Lung (tissue), 17 donors: ENCODE measurements at places on chromosomes 7 and 10. TPM values are rescaled to one million over a fixed set of nuclear protein-coding genes. Genes with fewer than 3 reads are reported as not detected.

SPACDR gene
- total RNA-seq = 0.83 TPM

UNC5B gene
- total RNA-seq = 9.5 TPM

TBC1D12 gene
- 29.0 TPM for total RNA-seq

PNLIPRP3 gene
- not detected for total RNA-seq

APBB1IP gene
- 12.2 TPM for total RNA-seq

DNA sequence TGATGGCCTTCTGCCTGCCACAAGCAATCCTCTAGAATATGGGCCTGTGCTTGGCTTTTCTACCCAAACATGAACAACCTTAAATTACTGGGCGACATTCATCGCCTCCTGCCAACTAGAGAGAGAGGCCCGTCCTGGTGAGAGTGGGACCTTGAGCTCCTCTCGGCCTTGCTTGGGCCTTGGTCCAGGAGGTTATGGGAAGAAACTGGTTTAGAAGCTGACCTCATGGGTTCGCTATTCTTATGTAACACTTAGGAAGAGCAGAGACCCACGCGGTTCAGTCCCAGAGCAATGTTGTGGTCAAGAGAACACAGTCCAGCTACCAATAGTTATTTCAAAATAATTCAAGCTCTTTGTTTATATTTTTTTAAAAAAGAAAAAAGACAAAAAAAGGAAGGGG lies 176.3 kb upstream of the ZNF32 start:
- no peak for DNase-seq

DNA sequence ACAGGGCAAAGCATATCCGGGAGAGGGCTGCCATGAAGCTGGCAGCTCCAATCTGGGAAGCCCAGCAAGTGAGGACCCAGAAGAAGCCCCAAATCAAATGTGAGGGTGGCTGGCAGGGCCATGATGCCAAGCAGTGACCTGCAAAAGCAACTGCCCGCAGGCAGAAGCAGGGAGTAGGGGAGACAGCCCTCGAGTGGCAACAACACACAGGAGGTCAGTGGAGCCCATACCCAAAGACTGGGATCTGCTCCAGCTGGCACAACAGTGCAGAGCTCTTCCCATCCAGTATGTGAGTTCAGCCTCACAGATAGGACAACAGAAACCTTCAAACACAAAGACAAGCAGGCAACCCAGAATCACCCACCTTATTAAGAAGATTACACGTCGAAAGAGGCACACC lies 45.0 kb downstream of the GRID1 start:
- DNase-seq = peak; percentile 6
